HuH-7 (cell line): ENCODE measurements at places on chromosomes 12 and 14.

- DNase-seq, result no peak
Measured at GRCh38 chr12:102539651-102540553, 59.5 kb upstream of the IGF1 start.

- DNase-seq, result no peak
Measured at GRCh38 chr12:113396828-113397496, 6.7 kb downstream of the SDS start.

DNA sequence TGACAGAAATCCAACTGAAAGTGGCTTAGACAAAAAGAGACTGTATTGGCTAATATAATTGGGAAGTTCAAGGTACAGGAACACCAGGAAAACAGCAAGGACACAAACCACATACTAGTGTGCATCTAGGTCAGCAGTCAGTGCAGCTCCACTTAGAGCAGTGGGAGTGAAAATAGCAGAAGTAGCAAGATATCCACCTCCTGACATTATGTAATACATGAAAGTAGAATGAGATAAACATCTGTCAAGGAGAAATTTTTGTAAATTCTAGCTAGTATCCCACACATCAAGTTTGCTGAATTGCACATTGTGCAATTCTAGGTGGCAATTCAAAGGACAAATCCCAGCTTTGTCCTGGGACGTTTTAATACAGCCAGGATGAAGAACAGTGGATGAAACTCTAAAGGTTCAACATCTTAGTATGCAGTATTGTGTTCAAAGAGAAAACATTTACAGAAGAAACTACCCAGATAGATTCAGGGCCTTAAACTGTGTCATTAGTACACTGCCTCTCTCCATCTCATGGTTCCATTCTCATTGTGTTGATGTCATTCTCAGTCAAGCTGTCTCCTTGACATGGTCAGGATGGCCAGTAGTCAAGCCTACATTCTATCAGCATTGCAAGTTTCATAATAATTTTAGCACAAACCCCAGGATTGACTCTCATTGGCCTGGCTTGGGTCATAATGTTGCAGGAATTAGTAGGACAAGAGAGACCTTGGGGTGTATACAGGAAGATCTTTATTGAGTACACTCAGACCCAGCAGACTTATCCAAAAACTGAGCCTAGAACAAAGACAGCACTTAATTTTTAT is 56.8 kb downstream of the SDR9C7 start:
- no peak for DNase-seq

DNA sequence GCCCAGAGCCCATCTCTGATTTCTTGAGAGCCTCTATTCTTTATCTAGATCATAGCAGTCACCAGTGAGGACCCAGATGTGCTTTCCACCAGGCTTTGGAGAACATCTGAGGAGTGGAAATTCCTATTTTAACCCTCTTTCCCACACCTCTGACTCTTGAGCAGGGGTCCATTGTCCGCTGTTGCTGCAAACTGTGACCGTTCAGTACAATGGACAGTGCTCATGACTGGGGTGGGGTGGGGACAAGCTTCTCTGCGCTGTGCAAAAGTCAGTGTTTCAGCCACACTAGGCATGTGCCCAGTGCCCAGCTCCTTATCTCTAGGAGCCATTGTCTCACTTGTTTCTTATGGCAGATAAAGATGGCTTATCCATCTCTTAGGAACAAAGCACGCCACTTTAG is 16.9 kb upstream of the KRT7 start:
- DNase-seq, result no peak

- no peak for DNase-seq
Measured at GRCh38 chr12:31526158-31526546, 64.8 kb downstream of the DENND5B start.

DNA sequence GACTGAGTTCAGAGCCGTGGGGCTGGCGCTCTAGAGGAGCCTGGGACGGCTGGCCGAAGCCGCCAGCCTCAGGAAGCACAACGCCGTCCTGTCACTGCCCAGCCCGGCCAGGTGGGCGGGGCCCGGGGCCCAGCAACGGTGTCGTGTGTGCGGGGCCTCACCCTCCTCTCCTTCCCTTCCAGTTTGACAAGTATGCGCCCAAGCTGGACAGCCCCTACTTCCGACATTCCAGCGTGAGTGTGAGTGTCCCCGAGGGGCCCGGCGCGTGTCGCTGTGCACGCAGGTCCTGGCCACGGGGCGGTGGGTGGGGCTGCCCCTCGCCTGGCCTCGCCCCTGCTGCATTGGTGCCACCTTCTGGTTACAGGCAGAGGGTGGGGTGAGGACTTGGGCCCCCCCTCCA is 38.3 kb downstream of the LRCOL1 start:
- DNase-seq, result no peak

DNA sequence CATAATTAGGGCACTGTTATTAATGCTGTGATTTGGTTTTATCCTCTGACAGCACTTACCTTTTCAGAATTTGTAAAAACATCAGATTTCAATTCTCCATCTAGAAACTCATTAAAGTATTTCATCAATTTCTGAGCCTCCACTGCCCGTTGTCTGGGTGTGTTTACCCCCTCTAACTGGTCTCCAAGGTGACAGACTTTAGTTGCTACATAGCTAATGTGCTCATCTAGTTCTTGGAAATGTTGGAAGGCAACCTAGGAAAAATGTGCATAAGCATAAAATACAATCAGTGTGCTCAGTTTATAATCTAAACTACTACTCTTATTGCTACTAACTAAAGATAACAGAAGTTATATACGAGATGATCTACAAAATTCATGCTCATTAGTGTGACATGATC is 24.6 kb downstream of the EXOC5 start:
- DNase-seq, result no peak
